A549 treated with Mapracorat at 1 μM for 4 hours (cell line): ENCODE measurements at places on chromosomes 3 and 15. TPM values are rescaled to one million over a fixed set of nuclear protein-coding genes. Genes with fewer than 3 reads are reported as not detected.

CKMT1A gene
- total RNA-seq = 2.0 to 3.5 TPM (median 2.7 TPM) in 5 replicates

GRK7 gene
- total RNA-seq = not detected in 5 replicates

UBE2E2 gene
- 40.4 to 55.4 TPM (median 42.8 TPM) in 5 replicates for total RNA-seq

SPATA16 gene
- not detected in 5 replicates for total RNA-seq

AHSG gene
- total RNA-seq = 0.08 to 0.11 TPM in 2 of 5 replicates, not detected in the others

ENTPD3 gene
- 0.05 TPM in 1 of 5 replicates, not detected in the others for total RNA-seq

RETNLB gene
- total RNA-seq = not detected in 5 replicates
